Stimulated activated CD4-positive, alpha-beta T cell treated with anti-CD3 and anti-CD28 coated beads, Interleukin-4, amount 100 ng/mL, for 4 hours (primary cell): ENCODE measurements at places on chromosomes 12 and 14.

DNA sequence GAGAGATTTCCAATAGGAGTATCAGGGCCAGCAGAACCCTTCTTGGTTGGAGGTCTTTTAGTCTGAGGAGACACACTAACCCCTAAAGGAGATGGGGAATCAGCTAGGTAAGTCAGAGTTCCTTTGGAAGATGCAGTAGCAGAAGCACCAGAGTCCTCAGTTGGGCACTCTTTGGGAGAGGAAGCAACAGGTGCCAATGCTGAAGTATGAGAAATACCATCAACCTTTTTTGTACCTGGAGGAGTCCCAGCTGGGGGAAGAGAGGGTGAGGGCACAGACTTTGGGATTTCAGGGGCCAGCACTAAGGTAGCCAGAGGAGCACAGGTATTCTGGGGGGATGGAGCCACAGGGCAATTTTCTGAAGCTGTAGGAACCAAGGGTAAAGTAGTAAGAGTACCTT is 6.0 kb downstream of the NACA start:
- DNase-seq: no peak

DNA sequence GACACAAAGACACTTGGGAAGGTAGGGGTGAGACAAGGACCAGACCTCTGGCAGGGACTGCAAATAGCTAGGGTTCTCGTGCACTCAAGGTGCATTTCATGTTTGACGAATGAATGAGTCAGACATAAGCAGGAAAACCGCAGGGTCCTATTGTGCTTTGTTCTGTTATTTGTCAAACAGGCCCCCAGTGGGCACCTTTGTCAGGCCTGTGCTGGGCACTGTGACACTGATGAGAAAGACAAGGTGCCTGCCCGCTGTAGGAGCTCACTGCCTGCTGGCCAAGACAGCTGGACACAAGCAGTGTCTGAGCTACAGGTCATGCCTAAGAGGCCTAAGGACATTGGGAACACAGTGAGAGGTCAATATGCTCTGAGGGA is 2.3 kb downstream of the OTUB2 start:
- DNase-seq: no peak

DNA sequence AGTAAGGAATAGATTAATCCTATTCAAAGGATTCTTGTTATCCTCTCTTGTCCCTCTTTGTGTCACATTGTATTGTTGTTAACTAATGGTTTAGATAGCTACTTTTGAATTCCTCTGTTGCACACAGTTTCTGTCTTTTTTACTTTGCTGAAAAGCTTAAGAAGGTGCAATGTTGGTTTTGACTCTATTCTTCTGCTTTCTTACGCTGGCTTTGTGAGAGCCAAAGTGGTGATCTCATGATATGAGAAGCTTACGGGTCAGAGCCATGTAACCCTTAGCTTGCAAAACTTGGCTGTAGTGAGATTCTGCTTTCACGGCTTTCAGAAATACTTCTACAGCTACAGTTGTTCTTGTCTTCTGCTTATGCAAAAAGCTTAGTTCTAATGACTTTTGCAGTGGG is 239.7 kb downstream of the TRHDE start:
- no peak for DNase-seq

GRCh38 chr14:70907996-70908934 is 1.0 kb downstream of the PCNX1 start:
- DNase-seq: peak; percentile 67

DNA sequence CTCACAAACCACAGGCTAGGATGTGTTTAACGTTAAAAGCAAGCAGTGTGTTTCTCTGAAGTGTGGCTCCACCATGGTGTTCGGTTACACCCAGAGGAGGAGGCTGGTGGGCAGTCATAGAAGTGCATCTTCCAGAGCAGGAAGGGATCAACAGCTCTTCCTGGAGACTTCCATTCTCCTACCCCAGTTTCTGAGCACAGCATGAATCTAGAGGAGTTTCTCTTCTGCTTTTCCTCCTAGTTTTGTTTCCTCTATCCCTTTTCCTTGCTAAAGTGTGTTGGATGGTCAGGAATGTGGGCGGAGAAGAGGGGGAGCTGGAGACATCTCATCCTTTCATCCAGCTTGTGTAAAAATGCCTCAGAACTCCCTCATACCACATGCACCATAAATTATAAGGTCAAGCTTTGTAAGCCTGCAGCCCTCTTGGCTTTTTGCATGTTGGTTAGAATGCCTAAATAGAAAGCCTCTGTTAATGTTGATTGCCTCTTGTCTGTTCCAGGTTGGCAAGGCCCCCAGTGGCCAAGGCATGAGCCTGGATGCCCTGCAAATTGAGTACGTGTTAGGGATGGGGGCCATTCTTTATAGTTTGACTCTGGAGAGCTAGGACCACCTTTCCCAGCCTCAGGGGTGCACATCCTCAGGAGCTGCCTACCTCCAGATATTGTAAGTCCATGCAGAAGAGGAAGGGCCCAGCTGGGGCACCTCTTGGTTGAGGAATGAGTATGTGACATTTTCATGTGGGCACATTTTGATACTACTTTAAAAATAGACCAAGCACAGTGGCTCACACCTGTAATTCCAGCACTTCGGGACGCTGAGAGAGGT is 4.0 kb upstream of the CKAP4 start:
- no peak for DNase-seq

GRCh38 chr12:118436986-118437385 is 60.6 kb downstream of the SUDS3 start:
- no peak for DNase-seq

- no peak for DNase-seq
Measured at GRCh38 chr14:23485326-23485725, 15.8 kb downstream of the NGDN start.

DNA sequence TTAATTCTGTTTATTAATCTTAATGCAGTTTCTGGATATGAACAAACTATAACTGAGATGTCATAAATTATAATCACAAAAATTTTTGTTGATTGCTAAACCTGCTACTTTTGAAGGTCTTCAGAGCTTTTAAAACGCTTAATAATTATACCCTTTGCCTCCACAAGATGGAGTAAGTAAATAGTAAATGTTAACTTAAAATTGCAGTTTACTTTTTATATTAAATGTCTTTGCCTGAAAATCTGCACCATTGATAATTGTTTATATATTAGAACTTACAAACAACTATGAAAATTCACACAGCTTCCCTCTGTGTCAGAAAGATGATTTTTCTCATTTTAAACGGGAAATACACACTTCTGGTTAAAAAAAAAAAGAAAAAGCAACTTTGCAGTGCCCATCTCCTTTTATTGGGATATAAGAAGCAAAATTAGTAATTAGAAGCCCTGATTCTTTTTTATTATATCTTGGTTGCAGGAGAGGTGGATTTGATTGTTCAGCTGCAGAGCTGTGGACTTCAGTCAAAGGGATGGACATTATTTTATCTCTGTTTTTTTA is 35.6 kb downstream of the SCFD1 start:
- DNase-seq: no peak

GRCh38 chr12:95074766-95075165 is 1.3 kb upstream of the NR2C1 start:
- no peak for DNase-seq

- DNase-seq: no peak
Measured at GRCh38 chr12:106669216-106669615, 86.4 kb downstream of the RFX4 start.

DNA sequence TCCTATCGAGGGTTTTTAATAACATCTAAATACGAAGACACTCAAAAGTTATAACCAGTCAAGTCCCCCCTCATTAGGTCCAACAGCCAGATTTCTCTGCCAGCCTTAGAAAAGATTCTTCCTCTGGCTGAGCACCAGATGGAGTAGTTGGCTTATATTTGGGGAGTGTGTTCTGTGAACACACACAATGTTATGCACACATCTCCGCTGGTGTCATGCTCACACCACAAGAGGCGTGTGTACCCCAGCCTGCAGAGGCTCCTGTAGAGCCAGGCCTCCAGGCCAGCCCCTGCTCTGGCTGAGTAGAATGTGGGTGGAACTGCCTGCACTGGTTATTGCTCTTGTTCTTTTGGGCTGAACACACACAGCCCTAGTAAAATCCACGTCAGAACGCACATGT is 64.0 kb downstream of the PIWIL1 start:
- no peak for DNase-seq

GRCh38 chr12:56897844-56898361 is 36.3 kb downstream of the SDR9C7 start:
- no peak for DNase-seq

- no peak for DNase-seq
Measured at GRCh38 chr12:16586350-16587109, 19.4 kb downstream of the LMO3 start.

GRCh38 chr12:112172556-112173324 is 47.4 kb downstream of the TRAFD1 start:
- DNase-seq: no peak

DNA sequence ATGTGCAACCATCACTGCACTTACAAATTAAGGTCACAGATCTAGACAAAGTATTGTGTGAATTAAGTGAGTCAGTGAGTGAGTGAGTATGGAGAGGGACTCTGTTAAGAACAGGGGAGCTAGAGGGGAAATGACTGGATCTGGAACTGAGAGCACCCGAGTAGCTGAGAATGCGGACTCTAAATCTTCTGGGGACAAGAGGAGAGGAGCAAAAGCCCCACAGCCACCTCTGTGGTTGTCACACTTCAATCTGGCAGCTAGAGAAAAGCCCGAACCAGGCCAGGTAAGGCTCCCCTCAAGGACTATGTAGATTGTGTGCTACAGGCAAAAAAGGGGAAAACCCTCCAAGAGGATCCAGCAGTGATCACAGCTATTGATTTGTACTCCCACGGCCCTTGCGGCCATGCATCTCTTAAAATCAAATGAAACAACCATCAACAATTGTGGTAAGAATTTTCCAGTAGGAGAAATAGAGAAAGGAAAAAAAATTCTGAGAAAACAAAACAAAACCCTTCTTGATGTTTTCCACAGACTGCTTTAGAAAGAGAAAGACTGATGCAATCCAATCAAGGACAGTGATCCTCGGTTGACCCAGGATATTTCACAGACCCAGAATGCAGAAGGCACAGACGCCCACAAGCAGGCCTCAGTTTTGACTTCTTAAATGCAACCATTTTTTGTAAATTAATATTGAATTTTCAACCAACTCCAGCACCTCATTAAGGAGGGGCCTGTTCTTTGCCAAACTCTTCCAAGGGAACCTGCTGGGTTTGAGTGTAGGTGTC is 109.6 kb downstream of the SLC38A6 start:
- DNase-seq: no peak

DNA sequence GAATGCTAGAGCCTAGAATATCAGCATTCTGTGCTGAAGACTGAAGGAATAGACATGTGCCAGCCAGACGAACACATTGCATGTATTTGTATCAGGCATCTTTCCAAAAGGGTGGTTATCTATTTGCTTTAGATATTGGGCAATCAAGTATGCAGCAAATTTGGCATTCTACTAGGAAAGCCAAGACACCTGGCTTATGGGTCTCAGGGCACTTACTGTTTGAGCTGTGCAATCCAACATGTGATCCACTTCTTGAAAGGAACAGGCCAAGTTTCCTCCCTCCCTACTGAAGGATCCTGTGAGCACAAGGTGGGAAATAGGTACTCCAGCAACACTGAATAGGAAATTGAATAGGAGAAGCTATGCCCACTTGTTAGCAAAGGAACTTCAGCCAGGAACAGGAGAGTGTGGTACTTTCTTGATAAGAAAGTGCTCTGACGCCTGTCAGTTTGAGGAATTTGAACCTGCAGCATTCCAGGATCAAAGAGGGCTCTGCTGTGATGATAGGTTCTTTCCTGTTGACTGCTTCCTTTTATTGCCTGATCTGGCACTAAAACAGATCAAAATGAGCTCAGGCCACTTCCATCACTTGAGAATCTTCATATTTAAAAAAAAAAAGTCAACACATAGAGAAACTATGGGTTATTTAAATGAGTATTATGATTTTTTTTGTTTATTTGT is 20.6 kb downstream of the OR6S1 start:
- DNase-seq: no peak

DNA sequence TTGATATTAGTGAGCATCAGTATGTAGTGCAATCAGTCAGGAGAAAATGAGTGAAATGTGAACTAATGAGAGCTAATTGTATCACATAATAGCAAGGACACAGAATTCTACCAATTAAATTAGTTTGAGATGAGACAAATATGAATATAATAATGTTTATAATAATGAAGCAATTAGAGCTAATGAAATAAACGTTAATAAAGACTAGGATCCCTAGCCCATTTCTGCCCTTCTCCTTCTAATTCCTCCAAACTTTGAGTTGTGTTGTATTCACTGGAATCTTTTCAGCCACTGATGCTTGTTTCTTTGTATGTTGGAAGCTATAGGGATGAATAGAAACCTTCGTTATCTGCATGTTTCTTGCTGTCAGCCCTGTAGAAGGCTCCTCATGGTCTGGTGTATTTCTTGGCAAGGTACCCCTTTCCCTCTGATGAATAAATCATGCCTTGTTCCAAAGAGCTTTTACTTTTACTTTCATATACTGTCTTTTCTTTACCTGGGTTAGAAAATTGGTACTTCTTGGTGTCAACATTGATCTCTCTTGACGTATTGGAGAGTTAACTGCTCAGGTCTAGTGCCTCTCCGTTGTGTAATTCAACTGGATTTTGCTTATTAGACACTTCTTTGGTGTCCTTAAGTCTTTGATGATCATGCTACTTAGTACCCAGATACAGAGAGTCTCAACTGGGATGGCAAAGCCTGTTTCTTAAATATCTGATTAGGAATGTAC is 154.8 kb downstream of the PTCSC3 start:
- no peak for DNase-seq

DNA sequence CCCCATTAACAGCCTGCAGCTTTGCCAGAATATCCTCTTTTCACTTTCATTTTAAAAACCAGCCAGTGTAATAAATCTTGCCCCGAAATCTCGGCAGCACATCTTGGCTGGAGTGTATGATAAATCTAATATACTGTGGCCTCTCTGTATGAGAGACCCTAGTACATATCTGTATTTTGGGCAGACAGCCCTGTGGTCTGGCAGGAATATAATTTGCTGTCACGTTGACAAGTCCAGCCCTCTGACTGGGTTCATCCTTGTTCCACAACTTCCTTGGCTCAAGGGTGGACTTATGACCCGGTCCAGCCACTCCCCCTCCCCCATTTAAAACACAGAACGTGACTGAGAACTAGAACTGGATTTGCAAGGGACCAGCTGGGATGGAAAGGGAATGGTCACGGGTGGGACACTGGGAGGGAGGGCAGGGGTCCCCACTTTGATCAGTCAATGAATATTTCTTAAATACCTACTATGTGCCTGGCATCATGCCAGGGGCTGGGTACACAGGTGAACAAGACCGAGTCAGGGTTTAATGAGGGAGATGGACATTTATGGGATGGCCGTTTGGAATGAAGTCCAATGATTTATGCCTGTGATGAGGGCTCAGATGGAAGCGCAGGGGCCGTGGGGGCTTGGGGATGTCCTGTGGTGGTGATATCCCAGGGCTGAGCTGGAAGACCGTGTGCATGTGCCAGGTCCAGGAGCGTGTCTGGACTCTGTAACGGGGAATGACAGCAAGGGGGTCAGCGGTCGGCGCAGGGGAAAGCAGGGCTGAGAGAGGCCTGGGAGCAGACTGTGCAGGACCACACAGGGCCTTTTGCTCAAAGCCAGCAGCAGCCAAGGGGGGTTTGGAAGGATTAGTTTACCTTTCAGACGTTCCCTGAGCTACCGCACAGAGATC is 190.5 kb downstream of the PHETA1 start:
- no peak for DNase-seq

- DNase-seq: peak; percentile 29
Measured at GRCh38 chr12:19482551-19483109, 43.3 kb downstream of the AEBP2 start.
